ENCODE measurements at places on chromosomes 7 and 10.

DNA sequence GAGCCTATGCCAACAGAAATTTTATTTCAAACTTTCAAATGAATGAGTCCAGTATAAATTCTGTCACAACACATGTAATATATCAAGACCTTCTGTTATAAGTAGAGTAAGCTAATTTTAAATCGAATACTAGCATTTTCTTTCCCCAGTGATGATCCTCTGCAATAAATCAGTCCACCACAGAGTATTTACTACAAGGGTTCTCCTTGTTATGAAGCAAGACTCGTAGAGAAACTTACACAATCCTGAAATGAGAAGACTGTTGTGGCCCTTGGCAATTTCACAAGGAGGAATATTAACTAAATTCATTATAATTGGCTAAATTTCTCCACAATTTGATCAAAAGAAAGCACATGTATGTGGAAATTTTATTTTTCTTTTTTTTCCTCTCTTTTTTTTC, 312.4 kb upstream of the DGKB start:
- DNase-seq: peak; percentile 19

DNA sequence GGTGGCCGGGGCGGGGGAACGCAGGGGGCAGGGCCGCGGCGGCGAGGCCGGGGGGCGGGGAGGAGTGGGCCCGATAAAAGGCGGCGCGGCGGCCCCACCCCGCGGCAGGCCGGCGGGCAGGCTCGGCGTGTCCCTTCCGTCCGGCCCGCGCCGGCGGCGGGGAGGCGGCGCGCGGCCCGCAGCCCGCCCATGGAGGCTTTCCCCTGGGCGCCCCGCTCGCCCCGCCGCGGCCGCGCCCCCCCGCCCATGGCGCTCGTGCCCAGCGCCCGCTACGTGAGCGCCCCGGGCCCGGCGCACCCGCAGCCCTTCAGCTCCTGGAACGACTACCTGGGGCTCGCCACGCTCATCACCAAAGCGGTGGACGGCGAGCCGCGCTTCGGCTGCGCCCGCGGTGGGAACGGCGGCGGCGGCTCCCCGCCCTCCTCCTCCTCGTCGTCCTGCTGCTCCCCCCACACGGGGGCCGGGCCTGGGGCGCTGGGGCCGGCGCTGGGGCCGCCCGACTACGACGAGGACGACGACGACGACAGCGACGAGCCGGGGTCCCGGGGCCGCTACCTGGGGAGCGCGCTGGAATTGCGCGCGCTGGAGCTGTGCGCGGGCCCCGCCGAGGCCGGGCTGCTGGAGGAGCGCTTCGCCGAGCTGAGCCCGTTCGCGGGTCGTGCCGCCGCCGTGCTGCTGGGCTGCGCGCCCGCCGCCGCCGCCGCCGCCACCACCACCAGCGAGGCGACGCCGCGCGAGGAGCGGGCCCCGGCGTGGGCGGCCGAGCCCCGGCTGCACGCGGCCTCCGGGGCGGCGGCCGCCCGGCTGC, at the start of gene NANOS1:
TSS of gene NANOS1 (plus strand) at position 102 of the 808 bp plus-strand sequence. CDS start at position 190, 88 bp downstream.
- no peak for DNase-seq

GRCh38 chr10:71589617-71590551, 129.7 kb downstream of the C10orf105 start:
- no peak for DNase-seq

- no peak for DNase-seq
Observed at GRCh38 chr7:155324012-155324917, 26.6 kb downstream of the INSIG1 start.

DNA sequence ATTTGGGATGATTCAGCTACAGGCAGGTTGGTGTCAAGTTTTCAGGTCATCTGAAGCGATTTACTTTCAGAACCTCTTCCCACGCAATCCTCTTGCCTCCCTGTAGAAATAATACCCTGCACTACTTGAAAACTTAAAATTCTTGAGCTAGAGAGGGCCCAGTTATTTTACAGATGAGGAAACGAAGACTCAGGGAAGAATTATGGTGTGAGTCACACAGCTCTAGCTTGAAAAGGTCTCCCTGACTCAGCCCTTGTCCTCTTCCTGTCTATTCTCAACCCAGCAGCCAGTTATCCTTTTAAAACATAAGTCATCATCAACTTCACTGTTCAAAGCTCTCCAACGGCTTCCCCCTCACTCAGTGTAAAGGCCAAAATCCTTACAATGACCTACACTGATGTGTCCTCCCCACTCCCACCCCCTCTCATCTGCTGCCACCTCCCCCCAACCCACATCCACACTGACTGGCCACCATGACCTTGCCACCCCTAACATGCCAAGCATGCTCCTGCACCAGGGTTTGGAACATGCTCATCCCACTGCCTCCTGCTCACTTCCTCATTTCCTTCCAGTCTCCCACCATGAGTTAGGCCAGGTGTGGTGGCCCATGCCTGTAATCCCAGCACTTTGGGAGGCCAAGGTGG, 3.4 kb downstream of the DNMBP start:
- peak; percentile 98 for DNase-seq

GRCh38 chr10:25565570-25565969, 368.5 kb upstream of the MYO3A start:
- no peak for DNase-seq

DNA sequence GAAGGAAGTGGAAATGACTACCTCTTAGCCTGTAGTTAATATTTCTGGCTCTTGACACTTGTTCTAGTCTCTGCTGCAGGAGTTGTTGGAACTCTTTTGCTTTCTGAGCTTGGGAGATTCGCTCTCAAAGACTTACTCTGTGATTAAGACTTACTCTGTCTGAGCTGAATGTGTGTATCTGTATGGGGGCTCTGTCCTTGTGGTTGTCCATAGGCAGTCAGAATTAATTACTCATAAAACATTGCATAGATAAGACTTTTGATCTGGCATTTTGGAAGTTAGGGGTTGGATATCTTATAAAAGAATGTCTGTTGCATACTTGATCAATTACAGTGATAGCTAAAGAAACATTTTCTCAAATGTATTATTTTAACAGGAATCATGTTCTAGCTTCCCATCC, 199.2 kb upstream of the KIAA1217 start:
- DNase-seq: no peak

GRCh38 chr7:139036901-139037300, 1.1 kb upstream of the ZC3HAV1L start:
- DNase-seq: no peak

- no peak for DNase-seq
Observed at GRCh38 chr7:36881233-36881874, 157.1 kb upstream of the AOAH start.

DNA sequence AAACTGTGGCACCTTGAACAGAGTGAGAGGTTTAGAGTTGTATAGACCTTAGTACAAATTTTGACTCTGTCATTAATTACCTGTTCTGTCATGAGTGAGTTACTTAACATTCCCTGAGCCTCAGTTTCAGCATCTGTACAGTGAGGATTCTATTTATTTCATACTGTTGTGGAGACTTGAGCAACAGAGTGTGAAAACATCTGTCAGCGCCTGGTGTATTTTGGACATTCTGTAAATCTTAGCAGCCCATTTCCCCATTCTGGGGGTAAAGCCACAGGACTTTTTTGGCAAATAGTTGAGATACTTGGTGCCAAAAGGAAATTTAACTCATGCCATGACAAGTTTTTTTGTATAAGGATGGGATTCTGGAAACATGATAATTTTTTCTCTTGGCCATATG, 94.8 kb downstream of the AUTS2 start:
- DNase-seq: no peak

GRCh38 chr10:73079779-73080541, 16.7 kb downstream of the P4HA1 start:
- DNase-seq: no peak

All from fibroblast of mammary gland (primary cell).